ENCODE measurements at places on chromosomes 1 and 21.

DNA sequence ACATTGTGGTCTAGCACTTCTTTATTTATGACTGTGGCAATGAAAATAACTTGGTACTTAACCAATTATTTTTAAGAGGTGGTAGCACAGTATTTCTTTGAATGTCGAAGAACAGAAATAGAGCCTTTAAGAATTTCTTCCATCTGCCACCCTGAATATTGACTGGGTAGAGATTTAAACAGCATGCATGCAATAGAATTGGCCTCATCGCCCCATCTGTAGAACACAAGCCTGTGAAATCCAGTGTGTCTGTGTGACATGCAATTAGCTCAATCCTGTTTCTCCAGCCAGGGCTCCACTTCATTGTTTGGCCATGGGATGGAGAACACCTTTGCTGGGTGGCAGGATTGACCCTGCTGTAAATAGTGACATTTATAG, 17.1 kb upstream of the KLHDC8A start:
- no peak for DNase-seq

- DNase-seq, result no peak
These were observed 14.6 kb upstream of the PRMT2 start for GRCh38 chr21:46620846-46621245.

DNA sequence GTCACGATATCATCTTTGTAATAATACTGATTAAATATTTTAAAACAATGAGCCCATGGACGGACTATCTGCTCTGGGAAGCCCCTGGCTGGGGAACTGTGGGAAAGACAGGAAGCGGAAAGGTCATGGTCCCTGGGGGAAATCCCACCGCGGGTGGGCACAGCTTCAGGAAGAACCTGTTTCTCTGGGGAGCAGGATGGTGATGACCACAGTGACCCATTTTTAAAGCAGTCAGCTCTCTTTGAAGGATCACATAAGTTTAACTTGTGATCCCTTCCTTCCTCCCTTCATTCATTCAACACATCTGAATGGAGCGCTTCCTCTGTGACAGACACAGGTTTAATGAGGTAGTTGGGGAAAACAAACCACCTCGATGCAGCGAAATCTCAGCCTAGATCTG, 73.0 kb downstream of the DHRS3 start:
- DNase-seq, result no peak

DNA sequence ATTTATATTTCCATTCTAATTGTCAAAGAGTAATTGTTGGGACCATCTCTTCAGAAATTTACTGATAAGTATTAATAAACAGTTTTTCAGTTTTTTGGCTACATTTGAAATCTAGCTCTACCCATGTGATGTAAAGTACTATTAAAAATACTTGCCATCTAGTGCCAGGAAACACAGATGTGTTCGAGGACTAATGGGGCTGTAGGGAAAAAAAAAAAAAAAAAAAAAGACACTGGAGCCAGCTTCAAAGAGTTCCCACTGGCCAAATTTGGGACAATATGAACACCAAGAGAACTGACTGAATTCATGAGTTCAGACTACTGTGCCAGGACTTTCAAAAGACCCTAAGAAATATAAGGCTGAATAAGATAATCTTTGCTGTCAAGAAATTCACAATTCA, 65.2 kb upstream of the GFI1 start:
- DNase-seq, result no peak

DNA sequence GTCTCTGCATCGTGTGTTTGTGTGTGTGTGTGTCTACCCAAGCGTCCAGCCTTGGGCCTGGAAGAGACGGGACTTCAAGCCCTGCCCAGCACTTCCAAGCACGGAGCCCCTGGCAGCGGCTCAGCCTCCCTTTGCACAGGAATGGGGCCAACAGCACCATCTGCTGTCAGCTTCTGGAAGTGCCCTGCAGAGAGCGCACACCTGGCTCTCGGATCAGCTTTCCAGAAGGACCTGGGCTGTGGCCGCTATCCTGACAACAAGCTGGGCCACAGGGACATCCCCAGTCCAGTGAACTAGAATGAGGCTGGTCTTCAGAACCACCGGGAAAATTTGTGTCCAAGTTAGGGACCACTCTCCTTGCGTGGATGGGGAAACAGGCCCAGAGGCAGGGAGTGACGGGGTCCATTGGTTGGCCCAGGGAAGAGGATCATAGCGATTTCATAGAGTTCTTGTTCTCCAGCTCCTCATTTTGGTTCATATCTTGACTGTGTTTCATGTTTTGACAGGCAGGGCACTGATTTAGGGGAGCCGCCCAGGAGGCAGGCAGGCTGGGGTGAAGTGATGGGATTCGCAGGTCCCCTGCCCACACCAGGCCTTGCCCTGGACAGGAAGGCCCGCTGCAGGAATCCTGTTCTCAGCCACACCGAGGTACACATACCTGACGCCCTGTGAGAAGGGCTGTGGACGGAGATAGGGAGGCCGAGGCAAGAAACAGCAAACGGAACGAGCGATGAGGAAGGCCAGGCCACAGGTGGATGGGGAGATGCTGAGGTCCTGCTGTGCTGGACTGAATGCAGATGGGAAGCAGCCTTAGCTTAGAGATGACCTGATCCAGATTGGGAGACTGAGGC, 38.4 kb downstream of the TAS1R2 start:
- DNase-seq, result peak; percentile 50

GRCh38 chr1:150299716-150300115, 6.1 kb downstream of the MRPS21 start:
- no peak for DNase-seq

- DNase-seq, result no peak
These were observed 22.2 kb upstream of the GBP1 start for GRCh38 chr1:89087241-89087640.

DNA sequence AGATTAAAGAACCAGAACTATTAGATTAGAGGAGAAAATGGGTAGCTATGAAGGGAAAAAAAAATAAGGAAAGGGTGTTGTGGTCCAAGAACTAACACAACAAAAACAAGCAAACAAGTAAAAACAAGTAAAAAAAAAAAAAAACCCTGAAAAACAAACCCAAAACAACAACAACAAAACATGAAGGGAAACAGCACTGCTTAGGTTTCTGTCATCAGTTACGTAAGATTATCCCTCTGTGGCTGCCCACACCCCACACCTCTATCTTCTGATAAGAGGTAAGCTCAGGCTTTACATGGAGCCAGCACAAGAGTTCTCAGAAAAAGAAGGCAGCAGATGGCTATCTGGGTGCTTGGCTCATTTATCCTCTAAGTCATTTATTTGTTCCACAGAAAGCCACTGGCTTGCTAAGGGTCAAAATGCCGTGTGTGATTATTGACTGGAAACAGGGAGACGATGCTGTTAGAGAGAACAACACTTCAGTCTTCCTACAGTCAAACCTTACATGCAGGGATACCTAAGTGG, 57.5 kb downstream of the KIAA0319L start:
- no peak for DNase-seq

- DNase-seq, result no peak
These were observed 15.9 kb downstream of the DUSP10 start for GRCh38 chr1:221725735-221726672.

- DNase-seq, result no peak
These were observed 265.1 kb downstream of the PTPRU start for GRCh38 chr1:29501227-29501976.

DNA sequence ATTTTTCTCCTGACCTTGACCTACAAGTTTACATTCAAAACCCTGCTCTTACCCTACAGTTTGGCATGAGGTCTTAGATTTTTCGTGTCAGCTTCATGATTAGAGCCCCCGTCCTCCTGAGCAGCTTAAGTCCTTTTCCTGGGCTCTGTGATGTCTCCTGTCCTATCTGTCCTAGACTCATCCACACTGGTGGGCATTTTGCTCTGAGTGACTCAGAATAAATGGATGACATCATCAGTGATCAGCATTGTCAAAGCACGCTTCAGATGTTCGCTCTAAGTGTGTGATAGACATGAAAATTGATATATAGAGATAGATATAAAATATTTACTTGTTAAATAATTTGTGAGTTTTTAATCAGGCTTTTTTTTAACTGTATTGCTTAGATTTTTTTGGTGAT, 21.8 kb downstream of the RGS13 start:
- no peak for DNase-seq

GRCh38 chr1:239892602-239893001, 199.1 kb upstream of the FMN2 start:
- no peak for DNase-seq

DNA sequence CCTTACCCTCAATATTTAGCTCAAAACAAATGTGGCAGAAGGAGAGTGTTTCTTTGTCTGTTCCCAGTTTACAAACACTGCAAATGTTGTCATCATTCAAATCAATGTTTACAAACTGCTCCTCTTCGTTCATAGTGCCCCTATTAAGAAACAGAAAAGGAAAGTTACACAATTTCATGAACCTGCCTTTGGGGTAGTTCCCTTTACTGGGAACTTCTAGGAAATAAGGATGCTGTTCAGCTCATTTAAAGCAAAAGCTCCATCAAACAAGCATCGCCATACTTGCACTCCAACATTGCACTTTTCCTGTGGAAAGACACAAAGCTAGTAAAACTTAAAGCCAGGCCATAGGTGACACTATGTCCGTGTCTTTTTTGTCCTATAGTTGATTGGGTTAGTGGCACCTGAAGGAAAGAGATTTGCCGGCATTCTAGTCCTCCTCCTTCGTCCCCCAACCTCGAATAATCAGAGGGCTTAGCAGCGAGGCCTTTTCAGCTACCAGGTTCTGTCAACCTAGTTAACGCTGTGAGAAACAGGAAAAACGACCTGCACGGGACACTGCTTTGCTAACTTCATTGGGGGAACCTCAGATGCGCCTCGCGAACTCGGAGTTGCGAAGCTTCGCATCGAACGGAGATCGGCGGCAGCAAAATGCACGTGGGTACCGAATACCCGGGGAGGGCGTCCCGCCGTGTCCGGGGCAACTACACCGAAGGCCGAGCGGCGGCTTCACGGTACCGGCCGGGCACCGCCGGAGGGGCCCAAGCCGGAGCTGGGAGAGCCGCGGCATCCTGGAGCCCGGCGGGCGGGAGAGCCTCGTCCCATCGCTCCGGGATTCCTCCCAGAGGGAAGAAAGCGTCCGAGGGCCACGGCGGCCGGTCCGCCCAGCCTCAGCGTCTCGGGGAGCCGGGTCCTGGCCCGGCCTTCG, 706 bp downstream of the C21orf91 start:
- no peak for DNase-seq

DNA sequence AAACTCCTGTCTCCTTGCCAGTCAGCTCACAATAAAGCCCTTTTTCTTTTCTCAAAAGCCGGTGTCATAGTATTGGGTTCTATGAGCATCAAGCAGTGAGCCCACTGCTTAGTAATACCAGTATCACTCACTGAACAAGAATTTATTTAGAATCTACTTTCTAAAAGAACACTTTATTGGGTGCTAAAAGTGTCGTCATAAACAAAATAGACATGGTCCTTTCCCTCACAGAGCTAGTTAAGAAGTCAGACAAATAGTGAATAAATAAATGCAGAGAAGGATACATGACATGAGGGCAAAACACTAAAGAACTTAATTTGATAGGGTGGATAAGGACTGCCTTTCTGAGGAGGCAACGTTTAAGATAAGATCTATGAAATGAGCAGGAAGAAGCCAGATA, 32.2 kb downstream of the EVI5 start:
- no peak for DNase-seq

DNA sequence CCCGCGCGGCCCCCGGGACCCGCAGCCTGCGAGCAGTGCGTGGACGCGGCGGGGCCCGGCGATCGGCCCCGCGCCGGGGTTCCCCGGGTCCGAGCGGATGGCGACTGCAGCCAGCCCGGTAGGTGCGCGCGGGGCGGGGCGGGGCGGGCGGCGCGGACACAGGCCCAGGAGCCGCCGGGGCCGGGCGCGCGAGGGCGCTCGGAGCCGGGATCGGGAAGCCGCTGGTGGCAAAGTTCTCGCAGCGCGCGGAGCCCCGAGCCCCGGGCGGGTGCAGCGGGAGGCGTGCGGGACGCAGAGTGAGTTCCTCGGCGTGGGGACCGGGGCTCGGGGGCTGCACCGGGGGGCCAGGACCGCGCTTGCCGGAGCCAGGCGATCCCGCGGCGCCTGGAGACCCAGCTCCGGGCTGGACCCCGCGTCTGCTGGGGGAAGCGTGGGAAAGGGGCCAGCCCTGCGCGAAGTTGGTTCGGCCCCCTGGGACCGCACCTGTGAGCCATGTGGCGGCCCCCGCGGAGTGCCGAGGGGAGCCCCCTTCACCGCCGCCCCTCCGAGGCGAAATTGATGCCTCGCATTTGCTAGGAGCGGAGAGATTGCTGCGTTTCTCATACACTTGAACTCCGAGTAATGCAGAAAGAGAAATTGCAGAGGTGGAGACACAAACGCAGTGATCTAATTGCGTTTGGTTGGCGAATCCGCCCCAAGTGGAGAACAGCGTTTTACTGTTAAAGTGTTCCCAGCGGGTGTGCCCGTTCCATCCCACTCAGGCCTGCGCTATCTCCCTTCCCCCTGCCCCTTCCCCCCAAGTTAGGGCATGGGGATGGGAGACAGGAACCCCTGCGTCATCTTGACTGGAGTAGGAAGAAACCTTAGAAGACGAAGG, 228.9 kb upstream of the TMEM51 start:
- peak; percentile 2 for DNase-seq

DNA sequence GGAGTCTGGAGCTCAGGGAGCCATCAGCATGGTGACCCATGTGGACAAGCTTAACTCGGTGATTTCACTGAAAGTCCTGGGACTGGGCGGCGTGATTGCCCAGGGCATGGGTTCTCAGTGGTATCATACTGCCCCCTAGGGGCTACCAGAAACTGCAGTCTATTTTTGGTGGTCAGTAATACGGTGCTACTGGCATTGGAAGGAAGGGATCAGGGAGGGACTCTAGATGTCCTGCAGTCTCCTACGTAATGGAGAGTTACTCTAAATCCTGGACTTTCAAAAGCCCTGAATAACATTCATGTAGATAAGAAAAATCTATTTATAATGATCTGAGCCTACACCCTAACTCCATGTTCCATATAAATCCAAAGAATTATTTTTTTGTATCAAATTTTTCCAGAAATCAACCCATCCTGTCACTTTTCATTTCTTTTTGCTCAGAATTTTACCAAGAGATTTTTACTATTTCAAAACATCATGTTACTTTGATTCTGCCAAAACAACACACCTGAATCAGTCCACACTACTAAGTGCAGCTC, 37.3 kb downstream of the PABPC4 start:
- DNase-seq, result peak; percentile 16

GRCh38 chr1:38151399-38151798, 104.8 kb upstream of the POU3F1 start:
- no peak for DNase-seq

DNA sequence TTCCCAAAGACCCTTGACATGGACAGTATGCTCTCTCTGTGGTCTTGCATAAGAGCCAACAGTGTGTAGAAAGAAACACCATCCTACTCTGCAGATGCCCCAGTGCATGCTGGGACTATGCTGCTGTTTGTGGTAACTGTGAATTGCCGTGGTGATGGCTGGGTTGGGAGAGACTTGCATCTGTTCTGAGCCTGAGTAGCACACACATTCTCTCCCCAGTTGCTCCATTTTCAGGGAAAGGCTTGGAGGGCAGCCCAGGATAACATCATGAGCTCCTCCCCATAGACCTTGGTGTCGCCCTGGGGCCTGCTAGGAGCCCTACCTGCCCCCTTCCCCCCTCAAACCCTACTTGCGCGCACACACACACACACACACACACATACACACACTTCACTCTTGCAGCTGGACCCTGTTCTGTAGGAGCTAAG, 120.9 kb upstream of the IPO9 start:
- DNase-seq, result no peak

GRCh38 chr1:181990728-181991127, 70.8 kb downstream of the ZNF648 start:
- no peak for DNase-seq

GRCh38 chr1:204678721-204679475, 6.6 kb downstream of the LRRN2 start:
- DNase-seq, result no peak
